ENCODE measurements at places on chromosomes 7 and 10.

- DNase-seq = peak; percentile 83
These were observed 26.2 kb downstream of the HIBADH start for GRCh38 chr7:27636326-27637006.

GRCh38 chr7:44308596-44309270, 16.7 kb downstream of the CAMK2B start:
- DNase-seq = no peak

DNA sequence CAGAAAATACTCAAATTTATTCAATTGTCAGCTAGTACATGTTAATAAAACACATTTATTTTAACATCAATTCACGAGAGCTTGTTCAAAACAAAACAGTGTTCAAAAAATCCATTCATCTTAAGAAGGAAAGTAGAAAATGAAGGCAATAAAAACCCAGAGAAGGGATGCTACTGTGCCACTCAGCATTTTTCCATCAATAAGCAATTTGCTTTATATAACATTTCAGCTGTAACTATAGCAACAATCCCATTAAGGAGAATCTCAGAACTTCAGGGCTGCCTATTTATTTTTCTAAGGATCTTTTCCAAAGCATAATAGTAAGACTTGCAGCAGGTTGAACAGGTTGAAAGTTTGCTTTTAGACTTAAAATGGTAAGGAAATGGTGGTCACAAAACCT, 190.5 kb downstream of the PCLO start:
- no peak for DNase-seq

GRCh38 chr10:97932932-97933530, 83.4 kb downstream of the GOLGA7B start:
- no peak for DNase-seq

DNA sequence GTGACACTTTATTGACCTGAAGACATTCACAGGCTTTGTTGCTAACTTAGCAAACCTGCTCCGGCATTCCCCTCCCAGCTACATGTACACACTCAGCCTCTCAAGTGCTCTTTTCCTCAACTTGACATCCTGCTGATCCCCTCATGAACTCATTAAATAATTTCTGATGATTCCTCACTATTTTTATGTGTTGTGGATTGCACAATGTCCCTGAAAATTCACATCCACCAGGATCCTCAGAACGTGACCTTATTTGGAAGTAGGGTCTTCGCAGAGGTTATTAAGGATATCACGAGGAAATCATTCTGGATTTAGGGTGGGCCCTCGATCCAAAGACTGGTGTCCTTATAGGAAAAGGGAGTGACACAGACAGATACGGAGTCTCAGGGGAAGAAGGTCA, 27.3 kb downstream of the FIGNL1 start:
- no peak for DNase-seq
